ENCODE measurements at places on chromosomes 4 and X. TPM values are rescaled to one million over a fixed set of nuclear protein-coding genes. Genes with fewer than 3 reads are reported as not detected.

EGF gene
- not detected for total RNA-seq

FMR1NB gene
- total RNA-seq: not detected

GRCh38 chrX:12874581-12874980 is 7.7 kb downstream of the TLR7 start:
- DNase-seq: no peak

- DNase-seq: no peak
These were observed 50.0 kb downstream of the ATOH1 start for GRCh38 chr4:93878566-93878965.

GRCh38 chr4:8112672-8113071 is 45.9 kb downstream of the ABLIM2 start:
- no peak for DNase-seq

SSX4B gene
- total RNA-seq: not detected

- no peak for DNase-seq
These were observed 137.4 kb downstream of the NSUN7 start for GRCh38 chr4:40886931-40887763.

DNA sequence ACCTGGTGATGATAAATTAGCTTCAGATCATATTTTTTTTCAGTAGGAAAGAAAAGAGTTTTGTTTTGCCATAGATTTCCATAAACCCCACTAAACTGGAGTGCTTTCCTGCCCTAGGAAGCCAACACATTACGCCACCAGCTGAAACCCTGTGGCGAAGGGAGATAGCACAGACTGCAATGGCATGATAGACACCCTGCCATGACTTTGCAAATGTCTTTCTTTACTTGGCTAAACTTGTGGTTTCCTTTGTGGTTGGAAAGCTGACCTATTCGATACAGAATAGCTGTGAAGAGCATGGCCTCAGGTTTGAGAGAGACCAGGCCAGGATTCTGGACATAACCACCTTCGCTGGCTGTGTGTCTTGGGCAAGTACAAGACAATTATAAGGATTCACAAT is 19.1 kb downstream of the MFAP3L start:
- no peak for DNase-seq

GRCh38 chr4:19123681-19124080 is 1102.1 kb upstream of the LCORL start:
- DNase-seq: no peak

GRCh38 chr4:66045913-66046312 is 375.6 kb upstream of the EPHA5 start:
- no peak for DNase-seq

GRCh38 chr4:830601-831482 is 4.9 kb upstream of the CPLX1 start:
- DNase-seq: no peak

GRCh38 chr4:165506849-165507248 is 128.0 kb downstream of the CPE start:
- peak; percentile 45 for DNase-seq

DNA sequence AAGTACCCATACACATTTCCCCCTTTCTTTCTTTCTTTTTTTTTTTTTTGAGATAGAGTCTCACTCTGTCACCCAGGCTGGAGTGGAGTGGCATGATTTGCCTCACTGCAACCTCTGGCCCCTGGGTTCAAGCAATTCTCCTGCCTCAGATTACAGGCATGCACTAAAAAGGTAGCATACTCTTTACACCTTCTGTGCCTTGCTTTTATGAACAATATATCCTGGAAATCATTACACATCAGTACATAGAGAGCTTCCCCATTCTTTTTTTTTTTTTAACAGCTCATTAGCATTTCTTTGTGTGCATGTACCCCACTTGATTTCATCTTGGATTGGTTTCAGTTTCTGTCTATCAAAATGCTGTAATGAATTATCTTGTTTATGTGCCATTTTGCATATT is 18.6 kb upstream of the HSD17B10 start:
- no peak for DNase-seq

GRCh38 chr4:130640592-130640991 is 1544.6 kb downstream of the C4orf33 start:
- DNase-seq: no peak

DNA sequence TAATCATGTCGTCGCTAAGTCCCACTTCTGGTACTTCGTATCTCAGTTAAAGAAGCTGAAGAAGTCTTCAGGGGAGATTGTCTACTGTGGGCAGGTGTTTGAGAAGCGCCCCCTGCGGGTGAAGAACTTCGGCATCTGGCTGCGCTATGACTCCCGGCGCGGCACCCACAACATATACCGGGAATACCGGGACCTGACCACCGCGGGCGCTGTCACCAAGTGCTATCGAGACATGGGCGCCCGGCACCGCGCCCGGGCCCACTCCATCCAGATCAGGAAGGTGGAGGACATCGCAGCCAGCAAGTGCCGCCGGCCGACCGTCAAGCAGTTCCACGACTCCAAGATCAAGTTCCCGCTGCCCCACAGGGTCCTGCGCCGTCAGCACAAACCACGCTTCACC is 11.3 kb downstream of the PNCK start:
- DNase-seq: peak; percentile 63

GRCh38 chrX:39327705-39328104 is 526.4 kb downstream of the MID1IP1 start:
- no peak for DNase-seq

DNA sequence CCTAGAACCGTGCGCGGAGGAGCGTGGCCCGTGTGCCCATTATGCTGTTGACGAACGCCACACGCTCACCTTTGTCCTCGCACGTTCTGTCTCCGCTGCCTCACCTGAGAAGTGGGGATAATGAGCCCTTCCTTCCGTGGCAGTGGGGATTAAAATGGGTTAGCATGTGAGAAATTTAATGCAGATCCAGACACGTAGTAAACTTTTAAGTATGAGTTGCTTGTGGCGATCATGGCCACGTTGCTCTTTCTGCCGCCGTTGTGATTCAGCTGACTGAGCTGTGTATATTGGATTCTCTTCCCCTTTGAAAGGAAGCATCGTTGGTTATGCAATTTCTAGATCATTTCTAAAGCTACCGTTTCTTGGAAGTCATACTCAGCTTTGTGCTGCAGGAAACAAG is 16.5 kb downstream of the TBC1D14 start:
- no peak for DNase-seq

DNA sequence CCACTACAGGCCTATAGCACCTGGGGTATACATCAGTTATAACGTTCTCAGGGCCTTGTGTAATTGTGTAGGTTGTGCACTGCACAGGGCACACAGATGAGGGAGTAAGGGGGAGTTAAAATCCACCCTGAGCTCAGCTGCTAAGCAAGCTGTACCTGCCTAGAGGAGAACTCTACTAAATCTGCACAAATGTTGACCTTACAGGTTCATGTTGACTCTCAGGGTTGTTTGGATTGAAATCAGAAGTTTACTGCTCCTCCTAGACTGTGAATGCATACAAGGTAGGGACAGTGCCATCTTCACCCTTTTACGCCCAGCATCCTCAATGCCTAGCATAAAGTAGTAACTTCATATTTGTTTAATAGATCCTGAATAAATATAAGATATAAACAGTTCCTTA is 89.8 kb downstream of the SMARCA1 start:
- no peak for DNase-seq

DNA sequence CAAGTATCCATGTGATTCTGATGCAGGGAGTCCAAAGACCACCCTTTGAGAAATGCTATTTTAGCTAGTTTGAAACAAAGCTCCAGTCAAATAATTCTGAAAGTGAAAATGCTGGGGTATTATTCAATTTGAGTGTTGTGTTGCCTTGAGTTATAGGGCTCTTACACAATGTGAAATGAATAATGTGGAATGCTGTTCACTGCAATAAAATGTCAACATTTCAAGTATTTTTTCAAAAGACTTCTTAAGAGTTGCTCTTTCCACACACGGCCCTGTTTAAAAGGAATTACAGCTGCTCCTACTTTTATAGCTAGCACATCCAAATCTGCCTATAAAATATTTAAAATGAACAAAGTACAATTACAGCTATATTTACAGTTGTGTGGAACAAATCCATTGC is 27.5 kb upstream of the PLS3 start:
- peak; percentile 5 for DNase-seq

GRCh38 chr4:73045879-73046278 is 23.6 kb downstream of the COX18 start:
- DNase-seq: no peak

GRCh38 chr4:122300776-122301175 is 78.0 kb upstream of the ADAD1 start:
- no peak for DNase-seq

DNA sequence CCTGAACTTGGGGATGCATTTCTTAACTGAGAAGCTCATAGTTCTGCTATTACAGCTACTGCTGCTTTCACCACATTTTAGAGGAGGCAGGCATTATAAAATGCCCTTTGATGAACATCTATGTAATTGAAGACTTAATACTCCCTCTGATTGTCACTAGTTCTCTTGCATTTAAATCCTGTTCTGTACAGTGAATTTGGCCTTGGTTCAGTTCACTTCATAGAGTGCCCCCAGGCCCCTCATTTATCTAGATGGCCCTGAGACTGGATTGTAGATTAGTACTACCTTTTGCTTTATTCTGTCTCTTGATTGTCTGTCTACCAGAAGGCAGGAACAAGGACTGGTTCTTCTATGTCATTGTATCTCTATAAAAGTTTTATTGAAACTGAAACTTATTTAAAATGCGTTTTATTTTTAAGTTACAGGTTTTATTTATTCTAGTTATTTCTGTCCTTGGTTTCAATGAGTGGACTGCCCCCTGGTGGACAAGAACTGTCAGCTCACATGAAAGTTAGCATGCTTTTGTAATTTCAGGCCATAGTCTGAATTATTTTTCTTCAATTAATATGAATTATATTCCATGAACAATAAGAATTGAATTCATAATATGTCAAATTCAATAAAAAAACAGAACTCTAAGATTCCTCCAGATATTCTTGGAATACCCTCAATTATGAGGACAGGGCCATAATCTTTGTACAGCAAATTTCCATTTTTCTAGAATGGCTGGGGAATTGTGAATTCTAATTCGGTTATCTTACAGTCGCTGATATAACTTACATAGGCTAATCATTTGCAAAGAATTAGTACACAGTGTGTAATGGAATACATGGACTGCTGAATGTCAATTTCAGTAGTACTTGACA is 47.2 kb upstream of the TMEM33 start:
- peak; percentile 77 for DNase-seq

SSX1 gene
- not detected for total RNA-seq

ZNF41 gene
- 1.2 TPM for total RNA-seq

HSFX3 gene
- total RNA-seq: 0.72 TPM

ARMCX4 gene
- total RNA-seq: 4.7 TPM

GRCh38 chr4:111512081-111512783 is 633.0 kb upstream of the FAM241A start:
- DNase-seq: no peak

RHOXF2B gene
- total RNA-seq: not detected

- DNase-seq: no peak
These were observed 832 bp downstream of the EGFL6 start for GRCh38 chrX:13570261-13570605.

DNA sequence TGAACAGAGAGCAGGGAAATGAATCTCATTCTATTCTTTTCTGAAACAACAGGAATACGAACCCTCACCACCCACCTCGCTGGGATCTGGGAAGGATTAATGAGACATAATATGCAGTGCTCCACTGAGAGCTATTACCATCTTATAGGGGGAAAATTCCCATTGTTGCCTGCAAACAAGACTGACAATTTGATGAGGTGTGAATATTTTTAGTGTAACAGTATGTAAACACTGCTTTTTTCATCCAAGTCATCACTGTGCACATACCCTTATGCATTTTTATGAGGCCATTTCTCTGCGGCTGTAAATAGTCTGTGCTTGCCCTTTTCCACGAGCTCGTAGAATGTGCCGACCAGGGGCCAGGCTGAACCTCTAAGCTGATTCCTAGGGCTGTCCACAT is 285.6 kb upstream of the CPEB2 start:
- DNase-seq: no peak

- DNase-seq: no peak
These were observed 222.4 kb upstream of the NR3C2 start for GRCh38 chr4:148664636-148665035.

DNA sequence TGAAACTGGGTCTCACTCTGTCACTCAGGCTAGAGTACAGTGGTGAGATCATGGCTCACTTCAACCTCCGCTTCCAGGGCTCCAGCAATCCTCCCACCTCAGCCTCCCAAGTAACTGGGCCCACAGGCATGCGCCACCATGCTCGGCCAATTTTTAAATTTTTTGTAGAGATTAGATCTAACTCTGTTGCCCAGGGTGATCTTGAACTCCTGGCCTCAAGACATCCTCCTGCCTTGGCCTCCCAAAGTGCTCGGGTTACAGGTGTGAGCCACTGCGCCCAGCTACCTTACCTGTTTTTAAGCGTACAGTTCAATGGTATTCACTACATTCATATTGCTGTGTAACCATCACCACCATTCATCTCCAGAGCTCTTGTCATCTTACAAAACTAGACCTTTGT is 41.5 kb downstream of the ING2 start:
- no peak for DNase-seq

UGT2B11 gene
- 0.29 TPM for total RNA-seq

ANXA3 gene
- 170 TPM for total RNA-seq

TRIM61 gene
- total RNA-seq: not detected

VSIG4 gene
- total RNA-seq: 40.8 TPM
